ENCODE measurements at places on chromosomes 6 and 20.

GRCh38 chr6:26109772-26110171, 22.5 kb downstream of the HFE start:
- no peak for DNase-seq

- DNase-seq, result no peak
Measured at GRCh38 chr6:37050045-37050853, 44.8 kb downstream of the FGD2 start.

GRCh38 chr6:11688425-11688709, 90.2 kb downstream of the ADTRP start:
- DNase-seq, result no peak

DNA sequence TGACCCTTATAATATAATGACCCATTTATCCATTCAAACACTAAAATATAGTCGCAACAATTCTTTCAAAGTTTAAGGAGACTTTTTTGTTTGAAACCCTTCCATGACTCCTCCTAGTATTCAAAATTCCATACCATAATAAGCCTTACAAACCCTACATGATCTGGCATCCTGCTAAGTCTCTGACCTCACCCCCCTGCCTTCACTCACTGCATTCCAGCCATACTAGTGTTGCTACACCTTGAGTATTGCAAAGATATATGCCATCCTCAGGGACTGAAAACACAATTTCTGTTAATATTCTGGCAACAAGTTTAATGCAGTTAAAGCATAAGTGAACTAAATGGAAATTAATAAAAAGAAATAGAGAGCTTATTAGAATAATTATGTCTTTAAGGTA, 168.4 kb downstream of the EYS start:
- no peak for DNase-seq

DNA sequence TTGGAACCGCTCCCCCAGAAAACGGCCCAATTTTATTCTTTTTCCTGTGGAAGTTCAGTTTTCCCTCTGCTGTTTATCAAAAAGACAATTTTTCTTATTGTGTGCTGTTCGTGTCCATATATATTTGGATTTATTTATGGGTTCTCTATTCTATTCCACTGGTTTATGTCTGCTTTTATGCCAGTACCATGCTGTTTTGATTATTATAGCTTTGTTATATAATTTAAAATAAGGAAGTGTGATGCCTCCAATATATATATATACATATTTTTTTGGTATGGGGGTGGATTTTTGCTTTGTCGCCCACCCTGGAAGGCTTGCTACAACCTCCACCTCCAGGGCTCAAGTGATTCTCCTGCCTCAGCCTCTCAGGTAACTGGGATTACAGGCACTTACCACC, 103.3 kb downstream of the TFAP2B start:
- no peak for DNase-seq

Data from NCI-H69 (cell line).